Hepatocyte (in vitro differentiated cells): ENCODE measurements at places on chromosomes 12 and 14. TPM values are rescaled to one million over a fixed set of nuclear protein-coding genes. Genes with fewer than 3 reads are reported as not detected.

DNA sequence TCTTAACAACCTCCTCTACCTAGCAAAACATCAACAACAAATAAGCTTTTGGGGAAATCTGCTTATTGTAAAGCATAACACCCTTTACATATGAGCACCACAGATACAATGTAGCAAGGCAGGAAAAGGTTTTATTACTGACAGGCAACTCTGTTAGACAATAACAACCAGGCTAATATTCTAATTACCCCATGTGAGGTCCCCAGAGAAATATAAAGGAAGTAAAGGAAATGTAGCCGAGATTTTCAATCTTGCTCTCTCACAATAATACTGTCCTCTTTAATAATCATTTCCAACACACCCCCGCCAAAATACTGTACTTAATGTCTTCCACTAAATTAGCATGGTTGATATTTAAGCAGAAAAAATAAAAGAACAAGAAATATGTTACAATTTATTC is 14.0 kb upstream of the INSM2 start:
- H3K4me3 ChIP-seq = no peak overlapping the region
- no peak overlapping the region for H3K27ac ChIP-seq
- DNase-seq = no peak
- no peaks in the 10 kb centered on the region for H3K4me1 ChIP-seq

DNA sequence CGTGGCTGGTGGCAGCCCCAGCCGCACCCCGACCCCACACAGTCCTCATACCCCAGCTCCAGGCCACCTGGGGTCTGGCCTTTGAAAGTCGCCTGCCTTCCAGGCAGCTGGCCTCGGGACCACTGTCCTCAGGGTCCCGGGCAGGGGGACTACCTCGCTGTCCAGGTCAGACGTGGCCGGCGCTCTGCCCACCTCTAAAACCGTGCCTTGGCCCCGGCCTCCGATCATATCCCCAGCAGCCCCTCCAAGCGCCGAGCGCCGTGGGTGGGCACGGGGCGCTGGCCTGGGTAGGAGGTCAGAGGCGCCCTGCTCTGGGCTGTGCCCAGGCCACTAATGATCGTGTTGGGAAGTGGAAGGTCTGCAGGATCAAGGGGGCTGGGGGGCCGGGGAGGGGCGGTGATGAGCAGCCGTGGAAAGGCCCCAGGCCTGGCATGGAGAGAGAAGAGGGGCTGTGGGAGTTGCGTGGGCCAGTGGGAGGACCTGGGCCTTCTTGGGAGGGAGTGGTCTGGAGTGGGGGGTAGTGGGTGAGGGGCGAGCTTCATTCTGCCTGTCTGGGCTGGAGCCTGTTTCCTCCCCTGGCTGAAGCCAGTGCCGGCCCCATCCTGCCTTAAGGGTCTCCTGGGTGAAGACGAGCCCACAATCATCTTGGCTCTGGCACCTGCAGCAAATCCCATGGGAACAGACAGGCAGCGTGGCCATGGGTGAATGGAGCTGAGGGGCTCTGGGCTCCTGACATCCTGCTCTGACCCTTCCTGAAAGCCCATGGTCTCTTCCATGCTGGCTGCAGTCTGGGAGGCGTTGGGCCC is 4.9 kb downstream of the TMEM121 start:
- H3K27ac ChIP-seq = no peak overlapping the region
- no peaks in the 10 kb centered on the region for H3K27me3 ChIP-seq
- H3K36me3 ChIP-seq = no peaks in the 10 kb centered on the region
- no peak overlapping the region for H3K4me3 ChIP-seq
- peak; percentile 2 for DNase-seq

GRCh38 chr12:89593873-89594272 is 68.0 kb upstream of the POC1B start:
- no peak overlapping the region for H3K4me3 ChIP-seq
- DNase-seq = no peak
- H3K27me3 ChIP-seq = no peaks in the 10 kb centered on the region
- no peaks in the 10 kb centered on the region for H3K4me1 ChIP-seq

- no peak overlapping the region for H3K4me3 ChIP-seq
- peak; percentile 23 for DNase-seq
- H3K27me3 ChIP-seq = peaks cover 12% of the 10 kb centered on the region
- no peaks in the 10 kb centered on the region for H3K36me3 ChIP-seq
- H3K27ac ChIP-seq = no peak overlapping the region
Observed at GRCh38 chr12:113066813-113067400, 10.4 kb downstream of the DTX1 start.

- H3K27me3 ChIP-seq = no peaks in the 10 kb centered on the region
- H3K4me1 ChIP-seq = no peaks in the 10 kb centered on the region
- H3K36me3 ChIP-seq = no peaks in the 10 kb centered on the region
- DNase-seq = no peak
- H3K4me3 ChIP-seq = no peak overlapping the region
- no peak overlapping the region for H3K27ac ChIP-seq
Observed at GRCh38 chr14:80867091-80867490, 74.4 kb downstream of the CEP128 start.

- no peak for DNase-seq
- H3K4me3 ChIP-seq = no peak overlapping the region
- H3K27ac ChIP-seq = no peak overlapping the region
- peaks cover 12% of the 10 kb centered on the region for H3K4me1 ChIP-seq
- H3K36me3 ChIP-seq = no peaks in the 10 kb centered on the region
Observed at GRCh38 chr14:51431033-51431709, 191.1 kb downstream of the TMX1 start.

DNA sequence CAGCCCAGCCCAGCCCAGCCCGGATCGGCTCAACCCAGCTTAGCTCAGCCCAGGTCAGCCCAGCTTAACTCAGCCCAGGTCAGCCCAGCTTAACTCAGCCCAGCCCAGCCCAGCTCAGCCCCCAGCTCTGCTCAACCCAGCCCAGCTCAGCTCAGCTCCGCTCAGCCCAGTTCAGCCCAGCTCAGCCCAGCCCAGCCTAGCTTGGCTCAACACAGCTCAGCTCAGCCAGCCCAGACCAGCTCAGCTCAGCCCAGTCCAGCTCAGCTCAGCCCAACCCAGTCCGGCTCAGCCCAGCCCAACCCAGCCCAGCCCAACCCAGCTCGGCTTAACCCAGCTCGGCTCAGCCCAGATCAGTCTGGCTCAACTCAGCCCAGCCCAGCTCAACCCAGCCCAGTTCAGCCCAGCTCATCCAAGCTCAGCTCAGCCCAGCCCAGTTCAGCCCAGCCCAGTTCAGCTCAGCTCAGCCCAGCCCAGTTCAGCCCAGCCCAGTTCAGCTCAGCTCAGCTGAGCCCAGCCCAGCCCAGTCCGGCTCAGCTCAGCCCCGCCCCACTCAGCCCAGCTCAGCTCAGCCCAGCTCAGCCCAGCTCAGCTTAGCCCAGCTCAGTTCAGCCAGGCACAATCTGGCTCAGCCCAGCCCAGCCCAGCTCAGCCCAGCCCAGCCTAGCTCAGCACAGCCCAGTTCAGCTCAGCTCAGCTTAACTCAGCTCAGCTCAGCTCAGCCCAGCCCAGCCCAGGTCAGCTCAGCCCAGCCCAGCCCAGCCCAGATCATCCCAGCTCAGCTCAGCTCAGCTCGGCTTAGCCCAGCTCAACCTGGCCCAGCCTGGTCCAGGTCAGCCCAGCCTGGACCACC is 331.7 kb downstream of the TMEM121 start:
- no peak overlapping the region for H3K4me3 ChIP-seq
- H3K36me3 ChIP-seq = no peaks in the 10 kb centered on the region
- no peaks in the 10 kb centered on the region for H3K4me1 ChIP-seq

DNA sequence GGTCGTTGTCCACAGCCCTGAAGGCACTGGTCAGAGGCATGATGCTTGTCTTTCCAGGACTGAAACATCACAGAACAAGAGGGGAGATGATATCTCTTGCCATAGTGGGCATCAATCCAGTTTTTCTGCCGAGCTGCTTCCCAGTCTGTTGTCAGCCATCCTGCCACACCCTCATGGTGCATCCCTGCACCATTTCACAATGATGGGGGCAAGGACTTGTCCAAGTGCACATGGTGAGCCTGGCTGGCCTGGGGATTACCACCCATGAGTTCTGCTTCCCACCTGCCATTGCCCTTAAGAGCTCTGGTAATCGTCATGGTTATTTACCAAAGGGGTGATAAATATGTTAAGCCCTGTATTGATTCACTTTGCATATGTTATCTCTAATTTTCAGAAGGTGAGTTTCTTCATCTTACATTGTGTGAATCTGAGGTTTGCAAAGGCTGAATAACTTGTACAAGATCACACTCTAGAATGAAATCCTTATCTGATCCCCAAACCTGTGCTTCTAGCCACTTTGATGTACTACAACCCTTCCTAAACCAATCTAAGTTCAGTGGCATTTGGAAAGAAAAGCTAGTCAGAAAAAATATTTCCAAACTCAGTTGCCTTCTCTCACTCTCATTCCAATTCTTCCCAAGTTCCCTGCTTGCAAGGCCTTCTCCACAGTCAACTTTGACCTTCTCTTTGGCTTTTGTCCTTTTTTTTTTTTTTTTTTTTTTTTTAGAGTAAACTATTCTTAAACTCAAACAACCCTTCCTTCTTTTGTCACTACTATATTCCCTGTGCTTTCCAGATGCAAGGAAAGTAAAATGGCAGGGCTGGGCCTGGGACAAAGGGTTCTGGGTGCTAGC is 2.3 kb downstream of the AVIL start:
- H3K4me3 ChIP-seq = no peak overlapping the region
- H3K4me1 ChIP-seq = peaks cover 5% of the 10 kb centered on the region
- no peak for DNase-seq
- H3K36me3 ChIP-seq = no peaks in the 10 kb centered on the region
- H3K27me3 ChIP-seq = no peaks in the 10 kb centered on the region

- no peak overlapping the region for H3K27ac ChIP-seq
- no peak overlapping the region for H3K4me3 ChIP-seq
- DNase-seq = no peak
- H3K36me3 ChIP-seq = no peaks in the 10 kb centered on the region
- H3K27me3 ChIP-seq = no peaks in the 10 kb centered on the region
- H3K4me1 ChIP-seq = no peaks in the 10 kb centered on the region
Observed at GRCh38 chr12:12927211-12928079, 24.5 kb downstream of the GPRC5D start.

GRCh38 chr12:24605916-24606315 is 343.0 kb downstream of the BCAT1 start:
- H3K27ac ChIP-seq = no peak overlapping the region
- no peaks in the 10 kb centered on the region for H3K4me1 ChIP-seq
- no peak for DNase-seq
- H3K4me3 ChIP-seq = no peak overlapping the region
- no peaks in the 10 kb centered on the region for H3K36me3 ChIP-seq

- H3K4me3 ChIP-seq = no peak overlapping the region
- no peaks in the 10 kb centered on the region for H3K27me3 ChIP-seq
- no peaks in the 10 kb centered on the region for H3K4me1 ChIP-seq
Observed at GRCh38 chr12:126523891-126524290, 1458.7 kb downstream of the AACS start.

- H3K4me1 ChIP-seq = no peaks in the 10 kb centered on the region
- no peak overlapping the region for H3K27ac ChIP-seq
- no peak overlapping the region for H3K4me3 ChIP-seq
Observed at GRCh38 chr14:102408724-102409123, 46.0 kb downstream of the TECPR2 start.

DNA sequence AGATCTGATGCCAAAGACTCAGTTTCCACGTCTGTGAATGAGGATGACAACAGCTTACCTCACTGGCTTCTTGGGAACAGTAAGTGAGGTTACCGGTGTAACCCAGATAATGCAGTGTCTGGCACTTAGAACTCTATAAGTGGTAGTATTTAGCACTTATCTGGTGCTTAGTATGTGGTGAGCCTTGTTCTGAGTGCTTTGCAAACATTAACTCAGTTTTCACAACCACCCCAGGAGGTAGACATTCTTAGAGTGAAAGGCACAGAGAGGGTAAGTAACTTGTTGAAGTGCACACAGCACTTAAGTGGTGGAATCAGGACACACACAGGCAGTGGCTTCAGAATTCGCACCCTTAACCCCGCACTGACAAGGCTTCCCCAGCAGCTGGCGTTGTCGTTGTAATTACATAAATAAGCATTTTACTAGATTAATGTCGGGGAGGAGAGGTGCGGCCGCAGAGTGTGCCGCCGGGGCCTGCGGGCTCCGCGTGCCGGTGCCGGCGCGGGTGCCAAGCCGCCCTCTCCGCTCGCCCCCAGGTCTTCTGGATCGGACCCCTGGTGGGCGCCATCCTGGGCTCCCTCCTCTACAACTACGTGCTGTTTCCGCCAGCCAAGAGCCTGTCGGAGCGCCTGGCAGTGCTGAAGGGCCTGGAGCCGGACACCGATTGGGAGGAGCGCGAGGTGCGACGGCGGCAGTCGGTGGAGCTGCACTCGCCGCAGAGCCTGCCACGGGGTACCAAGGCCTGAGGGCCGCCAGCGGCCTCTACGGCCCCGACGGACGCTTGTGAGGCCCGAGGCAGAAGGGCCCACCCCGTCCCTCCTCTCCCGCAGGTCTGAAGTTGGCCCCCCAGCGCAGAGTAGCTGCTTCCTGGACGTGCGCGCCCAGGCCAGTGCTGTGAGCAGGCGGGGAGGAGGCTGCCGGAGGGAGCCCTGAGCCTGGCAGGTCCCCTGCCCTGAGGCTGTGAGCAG is 4.6 kb downstream of the AQP2 start:
- peaks cover 53% of the 10 kb centered on the region for H3K27me3 ChIP-seq
- no peak overlapping the region for H3K4me3 ChIP-seq
- no peaks in the 10 kb centered on the region for H3K4me1 ChIP-seq

DNA sequence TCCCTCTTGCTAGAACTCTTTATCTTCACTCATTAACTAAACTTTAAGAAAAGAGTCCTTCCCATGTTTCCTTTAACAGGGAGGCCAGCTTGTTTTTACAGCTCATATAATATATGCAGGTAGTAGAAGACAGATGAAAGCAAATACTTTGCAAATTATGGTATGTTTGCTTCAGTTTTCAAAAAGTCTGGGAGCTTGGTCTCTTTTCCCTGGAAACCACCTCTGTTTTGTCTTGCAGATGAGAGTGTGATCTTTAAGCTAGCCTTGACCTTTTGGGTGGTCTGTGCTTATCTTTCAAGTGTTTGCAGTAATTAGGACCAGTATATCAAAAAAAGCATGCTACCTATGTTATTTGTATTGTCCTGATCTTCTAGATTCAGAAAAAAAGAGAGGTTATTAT is 62.7 kb downstream of the ERC1 start:
- no peak overlapping the region for H3K4me3 ChIP-seq
- H3K4me1 ChIP-seq = peaks cover 15% of the 10 kb centered on the region
- DNase-seq = no peak
- H3K27me3 ChIP-seq = no peaks in the 10 kb centered on the region
- H3K27ac ChIP-seq = peak overlapping the region; percentile 59

Gene PCK2
- 75.0 and 88.8 TPM in 2 replicates for polyA plus RNA-seq

Gene PRPH
- polyA plus RNA-seq = 1.3 and 1.7 TPM in 2 replicates

Gene SPIC
- polyA plus RNA-seq = not detected in 2 replicates

Gene PACS2
- 53.1 and 54.5 TPM in 2 replicates for polyA plus RNA-seq

Gene PITPNM2
- 5.7 and 6.3 TPM in 2 replicates for polyA plus RNA-seq

Gene SYNDIG1L
- 0.40 TPM in 1 of 2 replicates, not detected in the other for polyA plus RNA-seq

Gene CCDC197
- polyA plus RNA-seq = not detected in 2 replicates
